ENCODE measurements at places on chromosomes 6 and 20.
A peak's percentile ranks its signal among the peaks of the same experiment; 100 is the strongest.

DNA sequence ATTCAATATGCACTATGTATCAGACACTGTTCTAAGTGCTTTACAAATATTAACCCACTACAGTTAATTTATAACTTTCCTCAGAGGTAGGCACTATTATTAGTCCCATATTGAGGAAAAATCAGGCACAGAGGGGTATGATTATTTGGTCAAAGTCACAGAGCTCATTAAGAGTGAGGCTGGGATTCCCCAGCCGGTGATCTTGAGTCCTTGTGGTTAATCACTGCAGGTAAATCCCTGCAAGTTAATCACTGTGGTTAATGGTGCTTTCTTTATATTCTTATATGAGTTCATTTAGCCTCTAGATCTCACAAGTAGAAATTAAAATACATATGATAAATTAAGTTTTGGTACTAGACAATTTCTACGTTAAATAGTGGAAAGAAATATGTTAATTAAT lies 9.2 kb downstream of the CRYBG1 start:
- DNase-seq, result no peak

DNA sequence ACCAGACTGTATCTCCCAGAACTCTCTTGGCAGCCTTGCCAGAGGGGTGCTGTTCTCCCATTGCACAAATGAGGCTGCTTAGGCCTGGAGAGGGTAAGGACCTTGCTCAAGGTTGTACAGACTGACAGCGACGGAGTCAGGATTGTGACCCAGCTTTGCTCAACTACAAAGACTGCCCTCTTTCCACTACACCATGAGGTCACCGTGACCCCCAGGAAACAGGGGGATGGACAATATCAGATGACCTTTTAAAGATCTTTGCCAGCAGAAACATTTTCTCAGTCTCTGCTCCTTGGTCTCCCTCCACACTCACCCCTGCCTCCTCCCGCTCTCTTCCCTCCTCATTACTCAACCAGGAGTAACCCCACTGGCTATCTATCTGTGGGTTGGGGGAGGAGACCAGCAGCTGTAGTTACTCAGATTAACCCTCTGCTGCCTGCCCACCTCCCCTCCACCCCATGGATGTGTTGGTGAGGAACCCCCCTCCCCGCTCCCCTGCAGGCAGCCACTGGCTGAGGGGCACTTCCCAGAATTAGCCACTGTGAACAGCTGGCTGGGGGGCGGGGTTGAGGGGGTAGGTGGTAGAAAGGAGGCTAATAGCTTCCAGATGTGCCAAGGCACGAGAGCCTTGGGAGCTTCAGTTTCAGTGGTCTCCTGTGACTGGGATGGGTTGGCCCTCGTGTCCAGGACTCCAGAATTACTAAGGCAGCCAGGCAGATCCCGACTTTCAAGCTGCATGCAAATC lies 26.9 kb upstream of the MRPS18A start:
- DNase-seq, result no peak

- DNase-seq, result no peak
Observed at GRCh38 chr20:11726026-11726425, 191.7 kb upstream of the BTBD3 start.

GRCh38 chr6:133070410-133071043 lies 170.6 kb upstream of the EYA4 start:
- DNase-seq, result no peak

GRCh38 chr6:160030103-160030502 lies 61.2 kb downstream of the IGF2R start:
- DNase-seq, result no peak

GRCh38 chr6:89378628-89379027 lies 26.1 kb upstream of the UBE2J1 start:
- no peak for DNase-seq

DNA sequence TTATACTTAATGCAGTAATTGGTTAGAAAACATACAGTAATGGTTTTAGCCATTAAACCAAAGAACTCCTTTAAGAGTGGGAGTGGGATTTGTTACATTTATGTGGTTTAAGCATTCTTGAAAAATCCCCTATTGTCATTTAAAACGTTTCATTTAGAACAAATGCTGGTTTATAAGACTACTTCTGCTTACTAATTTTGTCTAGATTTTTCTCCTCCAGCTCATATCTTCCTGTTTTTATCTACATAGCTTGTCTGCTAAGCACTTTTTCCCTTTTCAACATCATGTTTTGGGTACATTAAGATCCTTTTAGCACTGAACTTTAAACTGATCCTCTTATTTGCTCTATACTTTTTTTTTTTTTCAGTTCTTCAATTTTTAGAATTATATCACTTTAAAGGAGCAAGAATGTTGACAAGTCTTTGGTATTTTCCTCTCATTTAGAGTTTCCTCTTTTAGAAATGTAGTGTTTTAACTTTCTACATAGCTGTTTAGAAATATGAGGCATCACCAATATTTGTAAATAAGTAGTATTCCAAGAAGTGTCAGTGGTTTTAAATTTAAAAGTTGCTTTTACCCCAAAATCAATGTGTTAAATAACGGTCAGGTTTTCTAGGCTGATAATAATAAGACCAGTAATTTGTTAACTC lies 80.9 kb downstream of the SESN1 start:
- no peak for DNase-seq

DNA sequence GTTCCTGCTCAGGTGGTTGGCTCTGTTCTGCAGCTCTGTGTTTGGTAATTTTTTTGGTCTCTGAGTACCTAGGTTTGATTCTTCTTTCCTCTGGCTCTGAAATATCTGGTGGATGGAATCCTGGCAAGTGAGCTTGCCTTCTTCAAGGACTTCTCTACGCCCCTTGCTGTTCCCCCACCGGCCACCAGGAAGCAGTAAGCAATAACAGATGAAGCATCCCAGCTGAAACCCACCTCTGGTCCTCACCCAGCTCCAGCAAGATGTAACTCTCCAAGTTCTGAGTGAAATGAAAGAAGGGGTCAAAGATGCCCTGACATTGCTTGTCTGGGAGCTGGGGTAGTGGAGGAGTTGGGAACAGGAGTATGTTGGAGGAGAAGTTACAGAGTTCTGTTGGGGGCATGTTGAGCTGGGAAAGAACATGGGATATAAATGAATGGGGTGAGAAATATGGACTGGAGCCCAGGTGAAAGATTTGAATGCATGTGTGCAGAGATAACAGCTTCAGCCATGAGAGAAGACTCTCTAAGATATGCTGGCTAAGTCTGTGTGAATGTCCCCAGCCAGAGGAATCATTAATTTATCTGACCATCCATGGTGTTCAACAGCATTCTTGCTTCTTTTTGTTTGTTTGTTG lies 51.3 kb upstream of the GLP1R start:
- DNase-seq, result peak; percentile 11

- no peak for DNase-seq
Observed at GRCh38 chr6:104957301-104958177, 632 bp downstream of the LIN28B start.

GRCh38 chr6:160036331-160036695 lies 67.4 kb downstream of the IGF2R start:
- DNase-seq, result no peak

- DNase-seq, result no peak
Observed at GRCh38 chr20:14773486-14773885, 436.1 kb upstream of the FLRT3 start.

DNA sequence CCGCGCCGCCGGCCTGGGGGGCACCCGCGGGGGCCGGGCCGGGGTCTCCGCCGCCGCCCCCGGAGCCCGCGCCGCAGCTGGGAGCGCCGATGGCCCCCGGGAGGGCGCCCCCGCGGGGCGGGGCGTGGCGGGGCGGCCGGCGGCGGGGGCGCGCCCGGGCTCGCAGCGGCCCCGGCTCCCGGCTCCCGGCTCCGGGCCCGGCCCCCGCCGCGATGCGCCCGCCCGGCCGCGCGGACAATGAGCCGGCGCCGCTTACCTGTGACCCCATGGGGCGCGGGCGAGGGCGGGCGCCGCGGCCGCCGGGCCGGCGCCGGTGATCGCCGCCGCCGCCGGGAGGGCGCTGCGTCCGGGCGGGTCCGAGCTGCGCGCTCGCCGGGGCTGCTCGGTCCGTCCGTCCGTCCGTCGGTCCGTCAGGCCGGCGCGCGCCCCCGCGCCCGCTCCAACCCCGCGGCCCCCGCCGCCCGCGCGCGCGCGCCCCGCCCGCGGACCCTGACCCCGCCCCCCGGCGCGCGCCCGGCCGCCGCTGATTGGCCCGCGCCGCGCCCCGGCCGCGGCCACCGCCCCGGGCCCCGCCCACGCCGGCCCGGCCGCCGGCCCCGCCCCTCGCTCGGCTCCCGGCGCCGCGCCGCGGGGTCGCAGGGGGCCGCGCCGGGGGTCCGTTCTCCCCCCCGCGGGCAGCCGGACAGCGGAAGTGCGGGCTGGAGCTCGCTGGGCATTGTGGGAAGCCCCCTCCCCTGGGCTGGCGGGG lies at the start of gene ZBTB46:
Gene ZBTB46 (minus strand): TSS at position 424 of the 748 bp plus-strand sequence. CDS start 40,507 bp downstream, outside the sequence.
- DNase-seq, result no peak

DNA sequence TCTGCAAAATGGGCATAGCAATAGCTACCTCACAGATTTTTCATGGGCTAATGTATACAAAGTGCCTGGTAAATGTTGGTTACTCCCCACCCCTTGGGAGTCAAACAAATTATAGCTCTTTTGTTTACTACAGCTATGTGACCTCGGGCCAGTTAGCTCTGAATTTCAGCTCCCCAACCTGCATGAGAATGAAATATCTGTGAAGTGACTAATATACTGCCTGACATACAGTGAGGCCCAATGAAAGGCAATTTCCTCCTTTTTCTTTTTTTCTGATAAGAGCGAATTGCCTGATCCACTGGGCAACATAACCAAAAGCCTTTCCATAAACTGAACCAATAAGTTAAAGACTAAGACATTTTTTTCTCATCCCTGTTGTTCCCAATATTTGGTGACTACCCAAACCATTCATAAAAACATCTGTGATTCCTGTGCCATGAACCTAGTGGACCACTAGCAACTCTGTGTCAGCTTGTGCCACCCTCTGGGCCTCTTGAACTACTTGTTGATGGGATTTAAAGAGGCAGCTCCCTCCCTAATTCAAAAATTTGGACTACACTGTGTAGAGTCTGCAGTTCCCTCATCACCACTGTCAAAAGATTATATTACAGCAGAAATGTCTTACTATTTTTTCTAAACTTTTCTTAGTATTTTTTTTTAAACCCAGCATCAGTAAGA lies 91.9 kb upstream of the TMEM30A start:
- no peak for DNase-seq

DNA sequence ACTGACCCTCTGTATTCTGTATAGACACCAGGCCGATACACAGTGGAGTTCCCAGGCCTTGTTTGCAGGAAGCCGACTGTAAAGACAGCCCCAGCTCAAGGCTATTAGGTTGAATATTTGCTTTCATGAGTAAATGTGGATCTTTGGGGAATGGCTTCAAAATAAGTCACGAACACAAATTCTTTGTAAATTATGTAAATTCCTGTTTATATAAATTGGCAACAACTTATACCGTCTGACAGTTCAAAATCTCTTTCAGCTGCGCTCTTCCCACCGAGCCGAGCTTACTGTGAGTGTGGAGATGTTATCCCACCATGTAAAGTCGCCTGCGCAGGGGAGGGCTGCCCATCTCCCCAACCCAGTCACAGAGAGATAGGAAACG lies 24.7 kb downstream of the EDN3 start:
- DNase-seq, result no peak

DNA sequence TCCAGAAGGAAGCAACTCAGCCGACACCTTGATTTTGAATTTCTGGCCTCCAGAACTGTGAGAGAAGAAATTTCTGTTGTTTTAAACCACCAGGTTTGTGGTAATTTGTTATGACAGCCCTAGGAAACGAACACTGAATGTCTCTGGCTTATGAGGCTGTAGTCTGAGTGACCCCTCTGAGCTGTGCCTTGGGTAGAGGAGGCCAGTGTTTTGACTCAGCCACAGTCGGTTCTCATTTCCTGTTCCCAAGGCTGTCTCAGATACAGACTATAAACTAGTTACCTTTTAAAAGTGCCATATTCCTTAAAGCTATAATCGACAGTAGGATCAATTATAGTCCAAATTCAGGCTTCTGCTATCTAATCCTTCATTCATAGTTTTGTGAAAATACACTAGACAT lies 391.2 kb upstream of the MAP3K7 start:
- no peak for DNase-seq

DNA sequence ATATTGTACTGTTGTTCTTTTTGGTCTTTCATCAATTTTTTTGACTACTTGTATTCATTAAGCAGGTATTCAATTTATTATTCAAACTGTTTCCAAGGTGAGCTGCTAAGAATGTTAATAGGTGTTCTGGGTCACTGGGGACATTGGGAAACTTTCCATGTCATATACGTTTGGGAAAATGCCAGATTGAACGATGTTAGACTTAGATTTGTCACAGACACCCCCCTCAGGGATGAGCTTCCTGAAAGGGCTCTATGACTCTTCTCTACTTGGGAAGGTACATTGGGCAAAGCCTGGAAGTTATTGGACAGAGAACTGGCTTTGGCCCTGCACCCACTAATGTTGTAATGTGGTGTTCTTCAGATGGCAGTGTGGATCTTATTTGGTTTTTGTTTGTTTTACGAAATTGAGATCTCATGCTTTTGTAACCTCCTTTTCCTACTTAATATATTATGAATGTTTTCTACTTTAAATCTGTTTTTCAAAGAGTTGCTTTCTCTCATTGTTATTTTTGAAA lies 42.1 kb downstream of the PLCB4 start:
- no peak for DNase-seq

DNA sequence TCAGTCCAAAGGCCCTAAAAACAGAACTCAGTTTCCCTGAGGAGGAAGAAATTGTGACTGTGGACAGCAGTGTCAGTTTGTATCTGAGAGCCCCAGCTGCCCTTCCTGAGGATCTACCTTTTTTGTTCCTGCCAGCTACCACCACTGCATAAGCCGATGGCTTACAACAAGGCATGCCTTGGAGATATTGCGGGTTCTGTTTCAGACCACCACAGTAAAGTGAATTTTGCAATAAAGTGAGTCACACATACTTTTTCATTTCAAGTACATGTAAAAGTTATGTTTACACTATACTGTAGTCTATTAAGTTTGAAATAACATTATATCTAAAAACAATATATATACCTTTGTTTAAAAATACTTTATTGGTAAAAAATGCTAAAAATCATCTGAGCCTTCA lies 9.6 kb upstream of the CST3 start:
- DNase-seq, result no peak

- DNase-seq, result no peak
Observed at GRCh38 chr6:48541649-48542048, 430.7 kb upstream of the PTCHD4 start.

DNA sequence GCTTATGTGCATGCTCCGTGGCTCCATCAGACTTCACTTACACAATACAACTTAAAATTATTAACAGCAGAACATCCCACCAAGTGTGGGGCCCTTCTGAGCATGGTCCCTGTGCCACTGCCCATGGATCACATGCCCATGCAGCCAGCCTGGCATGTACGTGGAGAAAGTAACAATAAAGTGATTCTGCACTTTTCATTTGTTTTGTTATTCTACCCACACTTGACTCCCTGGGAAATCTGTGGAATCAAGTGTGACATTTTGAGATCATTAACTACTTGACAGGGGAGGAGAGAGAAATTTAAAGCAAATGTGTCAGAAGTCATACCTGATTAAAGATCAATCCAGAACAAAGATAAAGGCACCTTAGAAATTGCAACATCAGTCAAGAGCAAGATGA lies 112.0 kb downstream of the ISM1 start:
- DNase-seq, result no peak

DNA sequence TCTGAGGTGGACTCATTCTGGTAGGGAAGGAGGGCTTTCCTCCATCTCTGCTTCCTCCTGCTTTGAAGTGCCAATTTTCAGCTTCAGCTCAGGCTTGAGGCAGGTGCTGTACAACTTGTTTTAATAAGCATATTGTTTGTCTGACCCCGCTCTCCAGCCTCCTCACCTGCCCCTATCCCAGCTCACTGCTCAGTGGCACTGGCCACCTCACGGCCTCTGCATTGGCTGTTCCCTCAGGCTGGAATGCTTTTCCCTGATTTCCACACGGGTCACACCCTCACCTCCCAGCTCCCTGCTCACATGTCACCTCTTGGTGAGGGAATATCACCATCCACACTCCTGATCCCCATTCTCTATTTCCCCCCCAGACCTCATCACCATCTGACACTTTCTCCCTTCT lies 14.3 kb downstream of the AARS2 start:
- DNase-seq, result no peak
